ENCODE measurements at places on chromosomes 3 and 15. TPM values are rescaled to one million over a fixed set of nuclear protein-coding genes. Genes with fewer than 3 reads are reported as not detected.

Gene FBXO40
- not detected for total RNA-seq

Gene ATP13A5
- not detected for total RNA-seq

- no peak for DNase-seq
Measured at GRCh38 chr3:139307601-139308555, 35.9 kb upstream of the MRPS22 start.

DNA sequence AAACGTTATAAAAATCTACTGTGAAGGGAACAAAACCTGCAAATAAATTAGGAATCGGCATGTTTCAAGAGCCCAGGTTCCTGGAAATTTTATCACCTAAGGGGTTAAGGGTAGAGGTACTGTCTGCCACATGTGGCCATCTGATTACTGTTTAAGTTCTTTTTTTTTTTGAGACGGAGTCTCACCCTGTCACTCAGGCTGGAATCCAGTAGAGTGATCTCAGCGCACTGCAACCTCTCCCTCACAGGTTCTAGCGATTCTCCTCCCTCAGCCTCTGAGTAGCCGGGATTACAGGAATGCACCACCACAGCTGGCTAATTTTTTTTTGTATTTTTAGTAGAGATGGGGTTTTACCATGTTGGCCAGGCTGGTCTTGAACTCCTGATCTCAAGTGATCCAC, 35.8 kb downstream of the UQCC5 start:
- no peak for DNase-seq

Data from PC-3 (cell line).